ENCODE measurements at places on chromosomes 6 and 20.

DNA sequence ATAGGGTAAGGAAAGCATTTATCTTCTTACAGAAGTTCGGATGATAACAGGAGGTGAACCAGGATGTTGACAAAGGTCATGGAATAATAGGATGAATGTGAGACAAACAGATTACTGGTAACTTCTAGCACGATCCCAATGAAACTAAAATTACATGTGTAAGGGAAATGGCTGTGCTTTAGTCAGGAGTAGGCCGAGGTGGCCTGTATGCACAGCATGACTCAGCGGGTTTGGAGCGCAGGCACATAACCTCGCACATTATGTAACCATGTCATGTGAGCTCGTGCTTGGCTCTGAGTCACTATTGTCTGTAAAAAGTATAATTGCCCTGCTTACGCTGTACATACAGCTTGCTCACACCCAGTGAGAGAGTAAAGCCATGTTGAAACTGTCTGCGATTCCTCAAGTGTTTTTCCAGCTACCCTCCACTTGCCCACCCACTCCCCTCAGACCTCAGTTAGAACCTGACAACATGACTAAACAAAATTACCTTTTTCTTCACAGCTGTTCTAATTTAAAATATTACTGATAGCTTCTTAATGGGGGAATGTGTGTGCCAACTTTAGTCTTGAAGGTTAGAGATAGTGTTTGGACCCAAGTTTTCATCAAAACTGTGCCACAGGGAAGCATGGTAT is 8.2 kb downstream of the CYB5R4 start:
- DNase-seq: no peak

DNA sequence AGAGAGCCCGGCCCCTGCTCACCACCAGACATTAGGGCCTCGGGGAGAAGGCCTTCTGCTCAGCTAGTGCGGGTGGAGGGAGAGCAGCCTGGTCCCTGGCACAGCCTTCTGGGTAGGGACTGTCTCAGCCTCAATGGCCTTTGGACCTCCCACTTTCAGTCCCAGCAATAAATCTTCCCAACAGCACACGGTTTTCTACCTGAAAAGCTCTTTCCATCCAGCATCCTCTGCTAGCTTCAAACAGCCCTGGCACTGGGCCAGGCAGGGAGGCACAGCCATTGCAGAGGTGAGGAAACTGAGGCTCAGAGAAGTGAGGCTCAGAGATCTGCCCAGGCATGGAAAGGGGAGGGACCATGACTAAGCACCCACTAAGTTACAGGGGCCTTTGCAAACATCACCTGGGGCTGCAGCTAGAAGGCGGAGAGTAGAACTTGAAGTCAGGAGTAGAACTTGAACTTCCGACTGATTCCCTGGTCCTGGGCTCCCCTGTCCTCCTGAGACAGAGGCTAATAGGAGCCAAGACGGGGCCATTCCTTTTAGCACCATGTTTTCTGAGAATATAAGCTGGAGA is 43.9 kb upstream of the NOL4L start:
- no peak for DNase-seq

DNA sequence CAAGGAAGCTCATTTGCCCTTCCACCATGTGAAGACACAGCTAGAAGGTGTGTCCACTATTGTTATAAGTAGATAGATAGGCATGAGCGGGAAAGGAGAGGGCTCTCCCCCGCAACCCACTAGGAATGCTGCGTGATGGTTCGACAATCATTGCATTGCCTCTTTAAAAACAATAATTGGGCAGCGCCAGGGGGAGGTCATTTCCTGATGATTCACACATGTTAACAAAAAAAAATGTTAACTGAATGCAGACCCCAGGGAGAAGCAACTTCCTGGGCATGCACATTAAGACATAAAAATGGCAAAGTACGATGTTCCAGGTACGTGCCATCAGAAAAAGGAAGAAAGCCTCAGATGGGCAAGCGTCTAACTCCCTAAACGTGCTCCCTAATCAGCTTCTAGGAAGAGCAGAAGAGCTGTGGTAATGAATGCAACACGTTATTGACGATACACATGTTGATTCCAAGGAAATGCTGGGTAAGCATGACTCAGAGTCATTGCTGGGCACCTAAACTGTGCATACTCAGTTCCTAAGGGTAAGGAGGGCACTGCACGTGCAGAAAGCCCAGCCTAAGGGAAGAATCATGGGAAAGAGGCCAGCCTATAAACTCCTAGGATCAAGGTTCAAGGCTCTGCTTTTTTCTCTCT is 113.7 kb downstream of the FAM217A start:
- DNase-seq: no peak

- DNase-seq: no peak
These were observed 12.9 kb downstream of the CDYL start for GRCh38 chr6:4788953-4789584.

GRCh38 chr6:111124406-111124805 is 37.1 kb downstream of the SLC16A10 start:
- no peak for DNase-seq
